ENCODE measurements at places on chromosomes 12 and 14.
A peak's percentile ranks its signal among the peaks of the same experiment; 100 is the strongest.

- no peak for DNase-seq
Measured at GRCh38 chr12:68173792-68174191, 14.3 kb upstream of the IFNG start.

DNA sequence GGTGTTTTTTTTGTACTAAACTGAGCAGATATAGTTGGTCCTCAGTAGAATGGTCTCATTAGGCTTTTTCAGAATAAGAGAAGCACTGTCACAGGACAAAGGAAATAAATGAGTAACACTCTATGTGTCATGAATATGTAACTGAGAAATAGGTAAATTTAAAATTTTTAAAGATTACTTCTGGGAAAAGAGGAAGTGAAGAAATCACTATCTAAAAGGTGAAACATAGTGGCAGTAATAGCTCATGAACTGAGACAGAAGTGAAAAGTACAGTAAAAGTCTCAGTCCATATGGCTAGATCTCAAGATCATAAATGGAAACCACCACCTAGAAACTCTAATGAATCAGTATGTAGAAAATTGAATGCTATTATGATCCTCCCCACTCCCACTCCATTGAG is 89.3 kb upstream of the TTC7B start:
- no peak for DNase-seq

DNA sequence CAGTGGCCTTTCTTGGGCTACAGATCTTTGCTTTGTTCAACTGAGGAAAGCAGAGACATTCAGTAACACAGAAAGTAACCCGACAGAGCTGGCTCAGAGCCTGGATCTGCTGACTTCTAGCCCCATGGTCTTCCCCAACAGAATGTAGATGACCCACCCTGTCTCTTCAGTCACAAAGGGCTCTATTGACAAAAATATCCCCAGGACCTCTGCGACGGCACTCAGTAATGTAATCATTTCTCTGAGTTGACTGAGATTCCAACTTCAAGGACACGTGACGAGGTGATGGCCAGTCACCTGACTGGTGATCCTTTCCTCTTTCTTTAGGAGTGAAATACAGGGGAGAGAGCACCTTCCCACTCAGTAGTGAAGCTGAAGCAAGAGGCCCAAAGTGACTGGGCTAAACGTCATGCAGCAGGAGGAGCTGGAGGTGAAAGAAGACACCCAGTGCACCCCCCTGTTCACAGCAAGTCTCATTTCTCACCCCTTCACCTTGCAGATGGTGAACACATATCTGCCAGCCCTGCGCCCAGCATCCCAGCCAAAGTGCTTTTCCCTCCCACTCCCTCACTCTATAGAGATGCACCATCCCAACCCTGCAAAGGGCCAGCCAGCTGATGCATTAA is 179.2 kb upstream of the EGLN3 start:
- DNase-seq: no peak

DNA sequence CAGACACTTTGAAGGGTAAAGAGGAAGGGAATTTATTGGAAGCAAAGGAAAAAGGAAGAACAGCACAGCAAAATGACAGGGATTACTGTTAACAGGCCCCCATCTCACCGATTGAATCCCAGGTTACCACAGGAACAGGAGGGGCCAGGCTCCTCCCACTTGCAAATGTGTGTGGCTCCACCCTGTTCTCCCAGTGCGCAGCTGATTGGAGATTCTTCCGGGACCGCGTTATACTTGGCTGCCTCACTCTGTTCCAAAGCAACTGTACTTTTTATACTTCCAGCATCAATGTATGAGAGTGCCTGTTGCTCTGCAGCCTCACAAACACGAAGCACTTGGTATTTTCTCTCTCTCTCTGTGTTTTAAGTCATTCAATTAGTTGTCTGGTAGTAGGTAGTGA is 273.6 kb upstream of the MDGA2 start:
- DNase-seq: no peak

- DNase-seq: no peak
Measured at GRCh38 chr12:45469902-45470301, 254.0 kb downstream of the ANO6 start.

- no peak for DNase-seq
Measured at GRCh38 chr12:66168410-66168809, 1.4 kb downstream of the TMBIM4 start.

GRCh38 chr14:103846543-103847450 is 578 bp downstream of the PPP1R13B start:
- no peak for DNase-seq

DNA sequence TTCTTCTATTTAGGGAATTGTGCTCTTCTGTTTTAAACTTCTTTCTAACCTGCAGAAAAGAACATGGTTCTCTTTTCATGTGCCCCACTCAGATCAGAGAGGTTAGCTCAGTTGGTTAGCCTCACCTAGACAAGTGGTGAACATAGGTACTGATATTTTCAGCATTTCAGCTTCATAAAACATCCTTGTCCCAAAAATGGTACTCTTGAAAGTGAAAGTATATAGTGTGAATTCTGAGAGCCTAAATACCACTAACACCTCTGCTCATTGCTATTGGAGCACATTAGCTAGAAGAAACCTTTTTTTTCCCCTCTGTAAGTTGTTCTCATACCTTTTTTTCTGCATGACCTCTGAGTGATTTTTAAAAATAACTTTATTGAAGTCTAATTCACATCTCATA is 17.6 kb downstream of the UBE3B start:
- DNase-seq: no peak

GRCh38 chr12:97877404-97877803 is 414.8 kb downstream of the RMST start:
- DNase-seq: no peak

DNA sequence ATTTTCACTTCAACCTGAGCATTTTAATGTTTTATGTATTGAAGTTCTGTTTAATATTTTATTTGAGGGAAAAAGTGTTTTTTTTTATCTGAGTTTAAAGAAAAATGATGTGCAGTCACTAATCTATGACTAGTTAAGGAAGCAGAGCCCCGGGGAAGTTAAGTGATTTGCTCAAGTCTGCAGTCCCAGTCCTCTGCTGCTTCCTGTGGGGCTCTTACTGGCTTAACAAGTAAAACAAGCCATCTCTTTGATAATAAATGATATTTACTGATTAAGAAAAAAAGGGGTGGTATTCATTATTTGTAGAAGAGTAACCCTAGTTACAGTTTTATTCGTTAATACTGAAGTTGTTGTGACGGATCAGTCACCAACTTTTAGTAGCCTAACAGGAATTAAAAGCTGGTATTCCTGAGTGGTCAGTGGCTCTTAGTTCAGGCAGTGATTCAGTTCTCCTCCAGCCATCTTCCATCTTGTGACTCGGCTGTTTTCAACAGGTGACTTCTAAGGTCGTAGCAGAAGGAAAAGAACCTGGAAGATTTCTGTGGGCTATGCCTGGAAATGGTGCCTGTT is 21.7 kb downstream of the BICDL1 start:
- no peak for DNase-seq

- DNase-seq: no peak
Measured at GRCh38 chr14:85701763-85702162, 171.8 kb downstream of the FLRT2 start.

- DNase-seq: no peak
Measured at GRCh38 chr12:19997656-19998400, 370.5 kb upstream of the PDE3A start.

DNA sequence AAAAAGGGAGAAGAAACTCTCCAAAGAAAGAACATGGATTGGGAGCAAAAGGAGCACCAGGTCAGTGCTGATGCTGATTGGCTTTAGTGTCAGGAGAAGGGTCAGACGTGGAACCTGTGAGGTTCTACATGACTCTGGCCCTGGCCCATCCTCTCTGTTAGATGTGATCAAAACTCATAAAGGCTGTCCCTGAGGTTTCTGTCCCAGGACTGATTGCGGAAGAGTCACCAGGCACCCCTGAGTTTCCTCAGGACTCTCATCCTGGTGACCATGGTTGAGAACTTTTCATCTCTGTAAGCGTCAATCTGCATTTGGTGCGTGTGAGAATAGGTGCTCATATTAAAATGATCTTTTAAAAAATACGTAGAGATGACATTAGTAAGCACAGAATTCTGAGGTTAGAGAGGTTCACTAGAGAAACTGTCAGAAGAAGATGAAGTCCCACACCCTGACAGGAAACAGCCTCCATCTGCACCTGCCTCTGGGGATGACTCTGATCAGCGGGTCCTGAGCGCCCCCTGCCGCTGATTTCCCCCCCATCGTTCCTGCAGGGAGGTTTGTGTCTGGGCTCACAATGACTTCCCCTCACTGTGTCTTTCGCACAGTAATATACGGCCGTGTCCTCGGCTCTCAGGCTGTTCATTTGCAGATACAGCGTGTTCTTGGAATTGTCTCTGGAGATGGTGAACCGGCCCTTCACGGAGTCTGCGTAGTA is 741.8 kb downstream of the TMEM121 start:
- DNase-seq: peak; percentile 90

GRCh38 chr12:4819654-4820053 is 90.1 kb upstream of the KCNA1 start:
- no peak for DNase-seq

GRCh38 chr12:121388421-121388981 is 11.4 kb upstream of the RNF34 start:
- DNase-seq: no peak

DNA sequence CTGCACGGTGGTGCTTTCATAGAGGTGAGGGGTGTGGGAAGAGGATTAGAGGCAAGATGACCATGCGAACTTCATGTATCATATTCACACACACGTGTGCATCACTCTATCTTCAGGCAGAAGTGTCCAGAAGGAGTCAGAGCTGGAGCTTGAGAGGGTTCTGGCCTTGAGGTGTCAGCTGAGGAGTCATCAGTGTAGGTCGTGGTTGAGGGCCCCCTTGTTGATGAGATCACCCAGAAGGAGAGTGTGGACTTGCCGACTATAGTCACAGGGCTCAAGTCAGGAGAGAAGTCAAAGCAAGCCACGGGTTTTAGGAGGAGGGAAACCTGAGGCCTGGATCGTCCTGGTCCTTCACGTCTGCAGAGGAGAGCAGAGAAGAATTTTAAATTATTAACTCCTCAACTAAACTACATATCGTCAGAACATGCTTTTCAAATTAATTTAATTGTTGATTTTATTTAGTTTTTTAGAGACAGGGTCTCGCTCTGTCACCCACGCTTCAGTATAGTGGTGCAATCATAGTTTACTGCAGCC is 25.4 kb downstream of the EML1 start:
- DNase-seq: no peak

DNA sequence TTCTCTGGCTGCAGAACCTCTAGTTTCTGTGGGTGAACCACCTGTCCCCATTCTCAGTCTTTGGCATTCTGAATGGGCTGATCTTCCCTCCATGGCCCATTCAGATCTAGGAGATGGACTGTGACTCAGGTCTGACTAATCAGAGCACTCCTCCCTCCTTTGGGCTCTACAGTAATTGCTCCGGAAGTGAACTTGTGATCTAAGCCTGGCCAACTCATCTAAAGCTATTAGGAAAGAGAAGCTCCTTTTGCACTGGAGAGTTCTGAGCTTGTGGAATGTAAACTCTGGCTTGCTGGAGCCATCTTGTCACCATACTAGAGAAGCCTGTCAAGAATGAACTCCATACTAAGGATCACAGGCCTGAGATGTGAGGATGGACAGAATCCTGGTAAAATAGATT is 168.2 kb downstream of the SUDS3 start:
- no peak for DNase-seq

DNA sequence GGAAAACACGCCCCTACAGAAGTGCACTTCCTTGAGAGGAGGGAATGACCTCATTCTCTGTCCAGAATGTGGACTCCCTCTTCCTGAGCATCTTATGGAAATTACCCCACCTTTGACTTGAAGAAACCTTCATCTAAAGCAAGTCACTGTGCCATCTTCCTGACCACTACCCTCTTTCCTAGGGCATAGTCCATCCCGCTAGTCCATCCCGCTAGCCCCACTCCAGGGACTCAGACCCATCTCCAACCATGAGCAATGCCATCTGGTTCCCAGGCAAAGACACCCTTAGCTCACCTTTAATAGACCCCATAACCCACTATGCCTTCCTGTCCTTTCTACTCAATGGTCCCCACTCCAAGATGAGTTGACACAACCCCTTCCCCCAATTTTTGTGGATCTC is 5.0 kb upstream of the INHBE start:
- no peak for DNase-seq

DNA sequence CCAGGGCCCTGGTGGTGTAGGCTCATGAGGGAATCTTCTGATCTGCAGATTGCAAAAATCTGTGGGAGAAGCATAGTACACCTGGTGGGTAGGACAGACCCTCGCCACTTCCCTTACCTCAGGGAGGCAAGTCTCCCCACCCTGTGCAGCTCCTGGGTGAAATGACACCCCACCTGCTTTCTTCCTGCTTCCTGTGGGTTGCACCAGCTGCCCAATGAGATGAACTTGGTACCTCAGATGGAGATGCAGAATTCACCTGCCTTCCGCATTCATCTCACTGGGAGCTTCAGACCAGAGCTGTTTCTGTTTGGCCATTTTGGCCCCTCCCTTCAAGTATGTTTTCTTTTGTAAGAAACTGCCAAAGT is 4.7 kb downstream of the CLEC2D start:
- DNase-seq: no peak

DNA sequence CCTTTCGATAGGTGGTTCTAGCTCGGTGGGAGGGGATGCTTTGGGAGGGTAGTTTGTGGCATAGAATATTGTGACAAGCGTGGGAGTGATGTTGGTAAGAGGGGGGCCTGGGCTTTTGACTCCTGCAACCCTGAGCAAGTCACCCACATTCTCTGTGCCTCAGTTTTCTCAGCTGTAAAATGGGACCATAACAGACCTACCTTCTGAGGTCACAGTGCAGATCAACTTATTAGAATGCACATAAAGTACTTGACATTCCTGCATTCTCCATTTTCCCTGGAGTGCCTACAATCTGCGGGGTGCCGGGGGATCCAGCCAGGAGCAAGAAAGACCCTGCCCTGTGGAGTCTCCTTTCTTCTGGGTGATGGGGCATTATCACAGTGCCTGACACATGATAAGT is 63.2 kb downstream of the SLC24A4 start:
- no peak for DNase-seq

- no peak for DNase-seq
Measured at GRCh38 chr14:20661197-20661596, 19.7 kb upstream of the OR6S1 start.

GRCh38 chr14:51873221-51873893 is 12.9 kb downstream of the GNG2 start:
- DNase-seq: no peak

- DNase-seq: no peak
Measured at GRCh38 chr14:99508896-99509629, 27.9 kb downstream of the CCNK start.

DNA sequence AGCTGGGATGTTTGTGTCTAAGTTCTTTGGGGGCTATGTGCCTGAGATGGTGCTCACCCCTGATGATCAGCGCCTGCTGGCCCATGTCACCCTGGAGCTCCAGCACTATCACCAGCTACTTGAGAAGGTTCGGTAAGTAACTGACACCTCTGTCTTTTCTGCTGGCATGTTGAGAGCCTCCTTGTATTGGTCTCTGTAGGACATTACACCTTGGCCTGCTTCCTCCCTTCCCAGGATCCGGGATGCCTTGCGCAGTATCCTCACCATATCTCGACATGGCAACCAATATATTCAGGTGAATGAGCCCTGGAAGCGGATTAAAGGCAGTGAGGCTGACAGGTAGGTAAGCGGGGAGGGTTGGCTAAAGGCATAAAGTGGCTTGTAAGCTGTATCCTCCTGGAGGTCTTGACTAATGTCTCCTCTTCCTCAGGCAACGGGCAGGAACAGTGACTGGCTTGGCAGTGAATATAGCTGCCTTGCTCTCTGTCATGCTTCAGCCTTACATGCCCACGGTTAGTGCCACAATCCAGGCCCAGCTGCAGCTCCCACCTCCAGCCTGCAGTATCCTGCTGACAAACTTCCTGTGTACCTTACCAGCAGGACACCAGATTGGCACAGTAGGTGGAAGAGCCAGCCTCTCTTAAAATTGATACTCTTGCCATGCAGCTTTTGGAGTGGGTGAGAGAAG is 5.5 kb downstream of the DDIT3 start:
- no peak for DNase-seq

GRCh38 chr14:79781882-79782281 is 429.4 kb downstream of the DIO2 start:
- DNase-seq: no peak

Measured in activated naive CD8-positive, alpha-beta T cell treated with anti-CD3 and anti-CD28 coated beads, Interleukin-2, amount 10 ng/mL, durations not matched to agents 7 days and 5 days (primary cell).